M059J (cell line): ENCODE measurements at places on chromosomes 11 and 22.

DNA sequence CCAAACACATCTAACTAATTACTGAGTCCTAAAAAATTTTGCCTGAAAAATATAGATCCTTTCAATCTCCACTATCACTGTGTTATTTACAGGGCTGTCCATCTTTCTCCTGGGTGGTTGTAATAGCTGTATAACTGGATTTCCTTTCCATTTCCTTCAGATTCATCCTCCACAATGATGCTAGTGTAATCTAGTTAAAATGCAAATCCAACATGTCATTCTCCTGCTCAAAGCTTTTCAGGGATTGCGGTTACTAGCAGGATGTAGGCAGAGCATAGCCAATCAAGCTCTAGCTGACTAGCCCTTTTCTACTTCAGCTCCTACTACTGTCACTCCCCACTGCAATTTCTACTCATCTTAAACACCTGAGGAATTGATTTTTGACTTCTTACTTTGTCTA is 283.0 kb downstream of the RAB38 start:
- peak; percentile 21 for DNase-seq

GRCh38 chr11:120793806-120794479 is 230.0 kb upstream of the TBCEL start:
- no peak for DNase-seq

DNA sequence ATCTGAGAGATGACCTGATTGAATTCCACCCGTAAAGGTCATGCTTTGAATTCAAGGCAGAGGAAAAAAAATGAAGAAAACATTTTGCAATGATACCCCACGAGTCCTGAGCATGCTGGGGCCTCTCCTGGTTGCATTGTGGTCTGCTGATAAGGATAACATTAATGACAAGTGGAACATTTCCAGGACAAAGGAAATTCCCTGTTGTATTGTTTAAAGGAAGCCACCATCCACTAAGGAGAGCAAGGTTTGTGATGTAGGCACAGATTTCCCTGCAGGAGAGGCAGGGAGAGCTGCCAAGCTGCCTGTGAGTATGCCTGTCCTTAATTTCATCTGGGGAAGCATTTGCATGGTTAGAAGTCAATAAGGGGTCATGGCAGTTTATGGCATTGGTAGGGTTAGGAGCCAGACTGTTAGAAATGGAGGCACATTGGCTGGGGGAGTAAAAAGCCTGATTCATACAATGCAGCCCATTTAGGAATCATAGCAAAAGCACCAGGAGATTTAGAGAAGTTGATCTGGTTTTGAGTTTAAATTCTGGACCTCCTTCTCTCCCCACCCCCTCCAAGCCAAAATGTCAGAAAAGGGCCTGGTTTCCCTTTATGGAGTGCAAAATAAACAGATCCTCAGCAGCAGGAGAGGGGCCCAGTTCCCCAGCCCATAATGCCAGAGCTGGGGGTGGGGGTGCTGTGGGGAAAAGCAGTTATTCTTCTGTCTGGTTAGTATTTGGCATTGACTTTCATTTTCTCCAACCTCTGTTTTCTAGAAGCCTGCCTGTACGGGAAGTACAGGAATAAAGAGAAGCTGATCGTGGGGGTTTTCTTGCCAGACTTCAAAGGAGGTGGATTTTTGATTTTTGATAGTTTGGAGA is 22.1 kb downstream of the FLI1 start:
- DNase-seq: peak; percentile 92

DNA sequence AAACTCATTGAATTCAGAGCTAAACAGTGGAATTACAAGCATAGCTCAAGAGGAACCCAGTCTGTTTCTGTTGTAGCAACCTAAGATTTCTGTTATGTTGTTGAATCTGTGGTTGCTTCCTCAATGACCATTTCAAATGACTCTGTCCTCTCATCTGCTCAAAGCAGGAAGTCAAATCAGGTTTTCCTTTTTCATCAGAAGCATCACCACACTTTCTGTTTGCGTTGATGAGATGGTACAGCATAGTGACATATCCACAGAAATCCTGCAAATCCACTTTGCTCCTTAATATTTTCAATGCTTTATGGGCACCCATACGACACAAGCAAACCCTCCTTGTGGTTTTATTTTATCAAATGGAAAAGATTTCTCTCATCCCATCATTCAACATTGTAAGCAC is 12.6 kb upstream of the UCP2 start:
- peak; percentile 44 for DNase-seq

- DNase-seq: peak; percentile 65
These were observed 21.7 kb upstream of the TNRC6B start for GRCh38 chr22:40156001-40156516.

GRCh38 chr11:102798012-102798746 is at the start of gene MMP1:
Gene MMP1 (minus strand): TSS chr11:102798160. CDS start chr11:102798092, 68 bp downstream.
- peak; percentile 75 for DNase-seq

- DNase-seq: peak; percentile 12
These were observed 37.3 kb upstream of the SLC22A12 start for GRCh38 chr11:64553554-64554201.

DNA sequence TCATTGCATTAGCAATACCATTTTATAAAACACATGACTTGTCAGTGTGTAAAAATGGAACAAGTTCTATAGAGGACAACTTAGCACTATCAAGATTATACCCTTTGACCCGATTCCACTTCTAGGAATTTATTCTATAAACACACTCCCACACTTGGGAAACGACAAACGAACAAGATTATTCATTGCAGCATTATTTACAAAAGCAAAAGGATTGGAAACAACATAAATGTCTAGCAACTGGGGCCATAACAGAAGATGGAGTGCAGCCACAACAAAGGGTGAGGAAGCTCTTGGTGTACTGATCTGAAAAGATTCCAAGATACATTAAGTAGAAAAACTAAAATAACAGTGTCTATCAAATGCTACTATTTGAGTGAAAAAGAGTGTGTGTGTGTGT is 2.3 kb upstream of the IRAG1 start:
- DNase-seq: peak; percentile 62

DNA sequence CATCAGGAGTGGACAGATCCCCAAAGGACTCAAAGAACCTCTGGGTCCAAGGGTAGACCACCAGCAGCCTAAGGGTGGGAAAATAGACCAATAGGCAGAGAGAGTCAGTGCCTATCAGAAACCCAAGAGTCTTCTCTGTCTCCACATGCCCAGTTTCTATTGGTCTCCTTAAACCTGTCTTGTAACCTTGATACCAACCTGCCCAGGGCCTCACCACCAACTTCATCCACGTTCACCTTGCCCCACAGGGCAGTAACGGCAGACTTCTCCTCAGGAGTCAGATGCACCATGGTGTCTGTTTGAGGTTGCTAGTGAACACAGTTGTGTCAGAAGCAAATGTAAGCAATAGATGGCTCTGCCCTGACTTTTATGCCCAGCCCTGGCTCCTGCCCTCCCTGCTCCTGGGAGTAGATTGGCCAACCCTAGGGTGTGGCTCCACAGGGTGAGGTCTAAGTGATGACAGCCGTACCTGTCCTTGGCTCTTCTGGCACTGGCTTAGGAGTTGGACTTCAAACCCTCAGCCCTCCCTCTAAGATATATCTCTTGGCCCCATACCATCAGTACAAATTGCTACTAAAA is at the start of gene HBB:
HBB (minus strand) TSS at position 340 of the 579 bp plus-strand sequence; CDS start at position 290, 50 bp downstream.
- no peak for DNase-seq

GRCh38 chr11:62902932-62903331 is 18.2 kb downstream of the CHRM1 start:
- DNase-seq: peak; percentile 40

GRCh38 chr11:72863916-72864315 is 49.7 kb downstream of the ATG16L2 start:
- no peak for DNase-seq
